T-helper 17 cell (primary cell): ENCODE measurements at places on chromosomes 5 and 9.

DNA sequence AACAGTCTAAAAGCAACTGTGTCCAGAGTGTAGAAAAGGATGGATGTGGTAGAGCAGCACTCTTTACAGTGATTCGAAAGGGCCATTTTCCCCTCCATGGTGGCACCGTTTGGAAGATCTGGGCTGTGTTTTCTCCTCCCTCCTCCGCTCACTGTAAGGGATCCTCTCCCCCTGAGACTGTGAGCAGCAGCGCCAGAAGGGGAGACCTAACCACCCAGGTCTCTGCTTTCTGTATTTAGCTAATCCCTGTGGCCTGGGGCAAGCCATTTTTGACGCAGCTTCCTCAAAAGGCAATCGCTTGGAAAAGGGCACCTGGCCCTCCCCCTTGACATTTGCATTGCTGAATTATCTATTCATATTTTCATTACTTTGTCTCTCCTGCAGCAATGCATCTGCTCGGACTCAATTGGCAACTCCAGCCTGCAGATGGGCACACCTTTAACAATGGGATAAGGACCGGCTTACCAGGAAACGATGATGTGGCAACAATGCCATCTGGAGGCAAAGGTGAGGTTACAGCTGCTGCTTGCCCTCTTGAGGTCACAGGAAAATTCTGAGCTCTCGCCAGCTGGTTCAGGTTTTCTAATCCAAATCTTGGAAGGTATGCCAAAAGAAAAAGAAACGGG, 244.3 kb upstream of the WWC1 start:
- no peaks in the 10 kb centered on the region for H3K36me3 ChIP-seq
- H3K27me3 ChIP-seq, result peaks cover 34% of the 10 kb centered on the region
- H3K4me1 ChIP-seq, result no peaks in the 10 kb centered on the region
- no peak overlapping the region for H3K27ac ChIP-seq
- H3K4me3 ChIP-seq, result no peak overlapping the region

DNA sequence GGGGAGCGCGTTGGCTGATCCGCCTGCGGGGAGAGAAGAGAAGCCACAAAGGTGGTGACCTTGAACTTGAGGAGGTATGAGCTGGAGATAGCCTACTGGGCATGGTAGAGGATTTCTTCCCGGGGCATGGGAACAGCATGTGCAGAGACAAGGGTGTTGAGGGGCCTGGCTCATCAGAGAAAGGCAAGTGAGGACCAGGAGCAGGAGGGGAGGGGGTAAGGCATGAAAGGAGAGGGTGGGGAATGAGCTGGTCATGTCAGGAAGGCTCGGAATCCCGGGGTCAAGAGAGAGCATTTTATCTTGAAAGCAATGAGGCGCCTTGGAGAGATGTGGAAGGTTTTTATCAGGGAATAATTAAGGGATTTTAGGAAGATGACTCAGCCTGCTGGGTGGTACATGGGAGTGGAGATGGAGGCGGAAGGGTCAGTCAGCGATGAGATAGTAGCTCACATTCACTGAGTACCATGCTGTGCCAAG, 121.1 kb downstream of the LHX2 start:
- no peak overlapping the region for H3K27ac ChIP-seq
- no peak overlapping the region for H3K4me3 ChIP-seq
- peaks cover 9% of the 10 kb centered on the region for H3K4me1 ChIP-seq
- no peaks in the 10 kb centered on the region for H3K36me3 ChIP-seq
- peaks cover 4% of the 10 kb centered on the region for H3K27me3 ChIP-seq

DNA sequence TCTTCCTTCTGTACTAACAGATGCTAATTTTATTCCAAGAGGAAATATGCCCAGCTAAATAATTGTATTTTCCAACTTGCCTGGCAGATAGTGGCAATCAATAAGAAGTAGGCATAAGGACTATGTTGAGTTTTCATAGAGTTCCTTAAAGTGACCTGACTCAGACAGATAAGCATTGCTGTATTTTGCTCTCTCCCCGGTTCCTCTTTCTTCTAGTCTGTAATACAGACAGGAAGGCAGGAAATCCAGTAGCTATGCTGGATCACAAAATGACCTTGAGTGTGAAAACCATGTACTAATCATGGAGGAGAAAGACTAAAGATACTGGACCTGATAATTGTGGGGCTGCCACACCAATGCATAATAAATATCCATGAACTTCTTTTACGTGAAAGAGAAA, 701.7 kb downstream of the CETN3 start:
- no peaks in the 10 kb centered on the region for H3K4me1 ChIP-seq
- no peak overlapping the region for H3K27ac ChIP-seq
- no peak for DNase-seq
- H3K4me3 ChIP-seq, result no peak overlapping the region

DNA sequence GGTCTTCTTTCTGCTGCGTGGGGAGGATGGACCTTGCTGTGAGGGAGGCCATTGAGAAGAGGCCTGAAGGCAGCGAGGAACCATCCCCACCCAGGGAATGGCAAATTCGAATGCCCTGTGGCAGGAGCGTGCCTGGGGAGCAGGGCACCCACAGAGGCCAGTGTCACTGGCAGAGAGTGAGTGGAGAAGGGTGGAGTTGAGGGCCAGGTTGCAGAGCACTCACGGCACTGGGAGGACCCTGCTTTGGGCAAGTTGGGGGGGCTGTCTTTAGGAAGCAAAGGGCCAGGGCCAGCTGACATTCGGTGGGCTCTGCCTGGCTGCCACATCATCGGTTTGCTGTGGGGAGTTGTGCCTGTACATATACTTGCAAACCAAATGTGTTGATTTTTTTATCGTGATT, 47.2 kb downstream of the SYK start:
- H3K4me3 ChIP-seq, result no peak overlapping the region
- H3K4me1 ChIP-seq, result no peaks in the 10 kb centered on the region

DNA sequence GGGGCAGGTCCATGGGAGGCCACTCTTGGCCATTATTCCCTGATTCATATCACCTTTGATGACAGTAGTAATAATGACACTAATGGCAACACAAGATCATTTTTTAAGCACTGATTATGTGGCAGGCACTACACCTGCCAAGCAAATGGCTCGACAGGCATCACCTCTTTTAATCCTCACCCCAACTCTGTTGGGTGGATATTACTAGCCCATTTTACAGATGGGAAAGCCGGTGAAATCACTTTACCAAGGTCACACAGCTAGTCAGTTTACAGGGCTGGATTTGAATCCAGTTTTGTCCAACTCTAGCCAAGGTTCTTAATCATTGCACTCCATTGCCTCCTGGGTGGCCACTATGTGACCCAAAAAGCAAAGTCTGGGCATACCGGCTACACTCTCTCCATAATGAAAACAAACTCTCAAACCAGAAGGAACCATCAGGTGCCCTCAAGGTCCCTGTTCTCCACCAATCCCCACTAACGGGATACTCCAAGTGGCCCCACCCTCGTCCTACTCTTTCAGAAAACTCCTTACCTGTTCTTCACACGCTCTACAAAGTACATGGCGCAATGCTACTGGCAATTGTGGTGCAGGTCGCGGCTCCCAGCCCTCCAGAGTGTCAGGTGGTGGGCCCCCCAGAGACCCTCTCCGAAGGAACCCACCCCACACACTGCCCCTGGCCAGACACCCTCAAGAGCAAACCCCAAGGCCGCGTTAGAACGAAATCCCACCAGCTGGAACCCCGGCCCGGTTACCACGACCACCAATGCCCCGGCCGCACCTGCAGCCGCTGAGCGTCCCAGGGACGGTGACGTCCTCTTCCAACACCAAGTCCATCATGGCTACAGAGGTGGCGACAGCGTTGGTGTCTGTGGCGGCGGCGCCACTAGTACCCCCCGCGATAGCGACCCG, 572 bp downstream of the CDK5RAP2 start:
- peak overlapping the region; percentile 97 for H3K27ac ChIP-seq
- no peaks in the 10 kb centered on the region for H3K36me3 ChIP-seq
- H3K27me3 ChIP-seq, result no peaks in the 10 kb centered on the region

DNA sequence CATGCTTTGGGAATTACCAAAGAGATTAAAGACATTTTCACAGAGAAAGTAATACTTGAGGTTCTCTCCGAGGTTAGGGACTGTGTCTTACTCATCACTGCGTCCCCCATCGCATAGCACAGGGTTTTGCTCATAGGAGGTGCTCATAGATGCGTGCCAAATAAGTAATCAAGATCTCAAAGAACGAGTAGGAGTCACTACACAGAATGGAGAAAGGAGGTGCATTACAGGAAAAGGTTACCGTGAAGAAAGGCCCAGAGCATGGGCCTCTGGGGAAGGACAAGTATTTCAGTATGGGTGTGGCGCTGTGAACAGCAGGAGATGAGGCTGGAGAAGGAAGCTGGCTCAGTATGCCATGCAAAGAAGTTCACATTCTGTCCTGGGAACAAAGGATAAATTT, 182.4 kb downstream of the ACTL7B start:
- DNase-seq, result no peak
- H3K27ac ChIP-seq, result no peak overlapping the region
- no peak overlapping the region for H3K4me3 ChIP-seq
- no peaks in the 10 kb centered on the region for H3K36me3 ChIP-seq
- no peaks in the 10 kb centered on the region for H3K27me3 ChIP-seq

DNA sequence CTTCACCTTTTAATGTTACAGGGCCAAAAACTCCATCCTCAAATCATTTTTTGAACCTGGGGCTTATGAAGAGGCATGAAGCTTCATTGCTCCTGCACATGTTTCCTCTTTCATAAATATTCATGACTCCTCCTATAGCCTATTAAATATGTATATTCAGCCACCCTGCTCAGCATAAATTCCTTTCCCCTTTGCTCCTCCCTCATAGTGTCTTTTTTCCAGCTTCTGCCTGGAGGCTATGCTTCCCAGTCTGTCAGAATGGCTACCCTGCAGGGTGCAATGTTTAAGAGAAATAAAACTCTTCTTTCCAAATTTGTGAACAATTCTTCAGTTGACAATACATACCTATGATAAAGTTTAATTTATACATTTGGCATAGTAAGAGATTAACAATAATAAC, 1082.9 kb upstream of the CDH18 start:
- no peak for DNase-seq
- H3K4me3 ChIP-seq, result no peak overlapping the region
- no peaks in the 10 kb centered on the region for H3K4me1 ChIP-seq
- no peaks in the 10 kb centered on the region for H3K27me3 ChIP-seq
- H3K36me3 ChIP-seq, result no peaks in the 10 kb centered on the region

GRCh38 chr5:5101676-5102075, 38.5 kb upstream of the ADAMTS16 start:
- no peaks in the 10 kb centered on the region for H3K36me3 ChIP-seq
- no peak overlapping the region for H3K4me3 ChIP-seq
- H3K27ac ChIP-seq, result no peak overlapping the region
- no peaks in the 10 kb centered on the region for H3K4me1 ChIP-seq

- no peak overlapping the region for H3K4me3 ChIP-seq
- peaks cover 2% of the 10 kb centered on the region for H3K36me3 ChIP-seq
- H3K27me3 ChIP-seq, result peaks cover 60% of the 10 kb centered on the region
- H3K4me1 ChIP-seq, result no peaks in the 10 kb centered on the region
These were observed 208.6 kb downstream of the DRD1 start for GRCh38 chr5:175235251-175235960.

DNA sequence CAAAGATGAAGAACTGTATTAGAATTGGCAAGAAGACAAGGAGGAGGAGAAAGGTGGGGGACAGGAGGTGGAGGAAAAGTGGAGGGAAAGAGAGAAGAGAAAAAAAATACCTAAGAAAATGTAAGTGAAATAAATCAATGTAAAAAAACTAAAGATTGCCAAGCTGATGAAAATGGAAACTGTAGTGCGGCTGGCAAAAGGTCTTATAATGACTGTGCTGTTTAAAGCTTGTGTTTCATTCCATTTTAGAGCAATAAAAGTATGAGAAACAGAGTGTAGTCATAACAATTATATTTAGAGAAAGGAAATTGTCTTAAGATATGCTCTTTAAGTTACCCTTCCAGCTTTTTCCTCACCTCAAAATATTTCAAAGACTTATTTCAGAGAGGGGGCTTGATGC, 670.5 kb upstream of the SEMA6A start:
- H3K4me3 ChIP-seq, result no peak overlapping the region
- H3K27me3 ChIP-seq, result no peaks in the 10 kb centered on the region
- no peaks in the 10 kb centered on the region for H3K36me3 ChIP-seq
- no peak for DNase-seq
- no peak overlapping the region for H3K27ac ChIP-seq

- no peaks in the 10 kb centered on the region for H3K36me3 ChIP-seq
- DNase-seq, result no peak
- H3K27ac ChIP-seq, result no peak overlapping the region
- no peak overlapping the region for H3K4me3 ChIP-seq
These were observed 194.5 kb downstream of the ARL15 start for GRCh38 chr5:54115735-54116403.

GRCh38 chr9:693201-694091, 148.1 kb upstream of the DMRT1 start:
- H3K4me1 ChIP-seq, result no peaks in the 10 kb centered on the region
- no peak overlapping the region for H3K27ac ChIP-seq
- no peak for DNase-seq
- peaks cover 8% of the 10 kb centered on the region for H3K36me3 ChIP-seq
- H3K27me3 ChIP-seq, result peaks cover 20% of the 10 kb centered on the region

DNA sequence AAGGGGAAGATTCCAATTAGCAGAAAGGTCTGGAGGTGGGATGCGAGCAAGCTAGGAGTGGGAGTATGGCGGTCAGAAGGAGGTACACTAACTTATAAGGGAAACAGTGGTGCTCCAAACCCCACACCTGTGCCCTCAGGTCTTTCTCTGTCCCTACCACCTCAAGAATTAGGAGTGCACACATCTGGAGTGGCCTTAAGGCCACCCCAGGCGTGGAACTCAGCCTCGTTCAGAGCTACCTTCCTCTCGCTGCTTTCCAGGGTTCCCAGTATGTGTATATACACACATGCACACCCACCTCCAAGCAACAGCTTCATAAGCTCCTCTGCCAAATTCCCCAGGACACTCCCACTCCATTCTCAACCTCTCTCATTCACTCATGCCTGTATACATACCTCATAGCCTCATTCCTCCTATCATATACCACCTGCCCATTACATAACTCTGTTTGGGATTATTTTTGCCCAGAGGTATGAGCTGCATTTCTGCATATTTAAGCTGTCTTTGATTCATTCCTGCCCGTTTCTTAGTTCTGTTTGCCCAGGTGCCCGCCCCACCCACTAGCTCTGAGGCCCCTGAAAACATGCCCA, 118.7 kb downstream of the PSD2 start:
- DNase-seq, result no peak
- H3K4me1 ChIP-seq, result peaks cover 5% of the 10 kb centered on the region
- no peak overlapping the region for H3K4me3 ChIP-seq
- no peak overlapping the region for H3K27ac ChIP-seq
- H3K36me3 ChIP-seq, result peaks cover 2% of the 10 kb centered on the region
- H3K27me3 ChIP-seq, result peaks cover 41% of the 10 kb centered on the region

GRCh38 chr5:57695179-57695578, 212.6 kb upstream of the ACTBL2 start:
- H3K4me3 ChIP-seq, result no peak overlapping the region
- H3K36me3 ChIP-seq, result no peaks in the 10 kb centered on the region
- no peak overlapping the region for H3K27ac ChIP-seq
- H3K27me3 ChIP-seq, result no peaks in the 10 kb centered on the region
- H3K4me1 ChIP-seq, result no peaks in the 10 kb centered on the region

GRCh38 chr9:89457376-89457855, 40.5 kb downstream of the SEMA4D start:
- H3K4me3 ChIP-seq, result peak overlapping the region; percentile 86
- H3K27ac ChIP-seq, result peak overlapping the region; percentile 99
- H3K4me1 ChIP-seq, result peaks cover 78% of the 10 kb centered on the region

- H3K27ac ChIP-seq, result no peak overlapping the region
- H3K36me3 ChIP-seq, result no peaks in the 10 kb centered on the region
- no peaks in the 10 kb centered on the region for H3K27me3 ChIP-seq
- no peak for DNase-seq
- H3K4me3 ChIP-seq, result no peak overlapping the region
These were observed 60.3 kb upstream of the MAP3K1 start for GRCh38 chr5:56755036-56755555.
